Stimulated activated CD4-positive, alpha-beta T cell treated with anti-CD3 and anti-CD28 coated beads, Interleukin-1b, Interleukin-23, amount 100 ng/mL, for 1 hour (primary cell): ENCODE measurements at places on chromosomes 1 and 21.

- DNase-seq, result peak; percentile 43
These were observed 5.7 kb upstream of the TPRG1L start for GRCh38 chr1:3618881-3619671.

DNA sequence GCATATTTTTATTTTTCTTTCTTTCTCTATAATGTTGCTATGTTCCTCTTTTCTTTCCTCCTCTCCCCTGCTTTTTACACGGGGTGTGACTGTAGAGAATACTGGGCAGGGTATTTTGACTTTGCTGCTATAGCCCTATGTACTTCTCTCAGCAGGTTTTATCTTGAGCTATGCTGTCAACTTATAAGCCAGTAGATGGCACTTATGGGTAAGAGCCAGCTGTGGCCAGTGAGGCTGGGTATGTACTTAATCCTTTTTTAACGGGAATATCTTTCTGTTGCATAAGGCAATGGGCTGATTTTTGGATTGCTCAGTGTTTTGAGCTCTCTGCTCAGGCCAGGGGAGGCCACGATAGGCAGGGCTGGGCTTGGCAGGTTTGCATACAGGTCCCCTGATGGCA lies 99.0 kb downstream of the KCNK2 start:
- no peak for DNase-seq

DNA sequence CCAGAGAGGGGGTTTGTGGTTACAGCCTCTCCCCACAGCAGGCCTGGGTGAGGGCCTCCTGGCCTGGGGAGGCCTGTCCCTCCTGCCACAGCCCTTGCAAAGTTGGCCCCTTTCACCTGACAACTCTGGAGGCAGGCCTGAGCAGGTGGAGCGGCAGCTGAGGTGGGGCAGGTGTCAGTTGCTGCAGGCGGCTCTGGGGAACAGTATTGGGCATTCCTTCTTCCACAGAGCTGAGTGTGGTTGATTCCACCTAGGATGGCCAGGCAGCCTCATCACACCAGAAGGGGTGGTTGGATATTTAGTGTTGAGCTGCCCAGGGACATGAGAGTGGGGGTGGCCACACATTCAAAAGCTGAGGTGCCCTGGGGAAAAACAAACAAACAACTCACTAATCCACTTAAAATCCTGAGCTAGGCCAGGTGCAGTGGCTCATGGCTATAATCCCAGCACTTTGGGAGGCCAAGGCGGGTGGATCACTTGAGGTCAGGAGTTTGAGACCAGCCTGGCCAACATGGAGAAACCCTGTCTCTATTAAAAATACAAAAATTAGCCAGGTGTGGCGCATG lies 31.1 kb downstream of the PIGP start:
- no peak for DNase-seq

DNA sequence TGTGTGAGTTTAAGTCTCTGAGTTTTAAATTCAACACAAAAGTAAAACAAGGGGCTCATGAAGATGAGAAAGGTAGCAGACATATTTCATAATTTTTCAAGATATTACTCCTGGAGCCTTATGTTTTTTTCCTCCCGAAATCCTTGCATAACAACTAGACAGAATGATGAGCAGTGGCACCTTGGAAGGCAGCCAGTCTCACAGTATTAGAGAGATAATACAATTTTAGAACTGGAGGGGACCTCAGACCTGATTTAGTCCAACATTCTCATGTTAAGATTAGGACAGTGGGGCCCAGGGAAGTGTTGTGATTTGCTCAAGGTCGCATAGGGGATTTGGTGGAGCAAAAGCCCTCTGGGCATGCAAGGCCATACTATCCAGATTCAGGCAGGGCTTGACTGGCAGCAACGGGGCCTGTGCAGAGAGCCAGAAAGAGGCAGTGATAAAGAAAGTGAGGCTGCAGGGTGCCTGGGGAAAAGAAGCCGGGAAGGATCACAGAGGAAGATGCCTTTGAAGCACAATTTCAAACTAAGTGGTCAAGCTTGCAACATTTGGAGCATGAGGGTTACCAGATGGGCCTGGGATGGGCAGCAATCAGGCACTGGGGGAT lies 31.4 kb upstream of the BCL9 start:
- no peak for DNase-seq

GRCh38 chr1:62337706-62338631 lies 18.7 kb upstream of the KANK4 start:
- no peak for DNase-seq

DNA sequence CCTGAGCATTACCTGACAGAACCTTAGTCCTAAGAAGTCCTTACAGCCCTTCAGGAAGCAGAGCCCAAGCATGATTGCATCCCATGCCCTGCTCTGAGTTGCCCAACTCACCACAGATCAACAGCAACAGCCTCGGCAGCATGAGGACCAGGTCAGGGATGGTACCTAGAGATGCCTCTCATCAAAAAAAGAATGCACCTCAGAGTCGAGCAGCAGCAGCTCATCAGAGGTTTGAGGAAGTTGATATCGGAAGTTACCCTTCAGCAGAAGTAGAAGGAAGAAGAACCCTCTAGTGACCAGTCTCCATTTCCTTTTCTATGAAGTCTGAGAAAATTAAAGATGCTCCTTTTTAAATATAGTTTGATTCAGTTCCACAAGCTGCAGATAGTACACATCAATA lies at the start of gene FCRL1:
Gene FCRL1 (minus strand): TSS at position 225 of the 400 bp plus-strand sequence. CDS start 83 bp downstream, at position 142.
- DNase-seq, result no peak

GRCh38 chr1:54808443-54809207 lies 7.5 kb upstream of the TTC22 start:
- DNase-seq, result no peak

DNA sequence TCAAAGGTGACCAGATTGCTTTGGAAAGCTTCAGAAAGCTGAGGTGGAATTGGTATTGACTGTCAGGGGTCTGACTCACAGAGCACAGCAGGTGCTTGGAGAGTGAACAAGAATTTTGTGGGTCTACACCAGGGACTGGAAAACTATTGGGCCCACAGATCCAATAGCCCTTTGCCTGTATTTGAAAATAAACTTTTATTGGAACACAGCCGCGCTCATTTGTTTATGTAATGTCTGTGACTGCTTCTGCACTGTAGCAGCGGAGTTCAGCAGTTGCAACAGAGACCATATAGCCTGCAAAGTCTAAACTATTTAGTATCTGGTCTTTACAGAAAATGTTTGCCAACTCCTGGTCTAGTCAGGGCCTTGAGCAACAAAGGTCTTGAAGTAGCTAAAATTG lies 315.6 kb downstream of the NFIA start:
- DNase-seq, result no peak

DNA sequence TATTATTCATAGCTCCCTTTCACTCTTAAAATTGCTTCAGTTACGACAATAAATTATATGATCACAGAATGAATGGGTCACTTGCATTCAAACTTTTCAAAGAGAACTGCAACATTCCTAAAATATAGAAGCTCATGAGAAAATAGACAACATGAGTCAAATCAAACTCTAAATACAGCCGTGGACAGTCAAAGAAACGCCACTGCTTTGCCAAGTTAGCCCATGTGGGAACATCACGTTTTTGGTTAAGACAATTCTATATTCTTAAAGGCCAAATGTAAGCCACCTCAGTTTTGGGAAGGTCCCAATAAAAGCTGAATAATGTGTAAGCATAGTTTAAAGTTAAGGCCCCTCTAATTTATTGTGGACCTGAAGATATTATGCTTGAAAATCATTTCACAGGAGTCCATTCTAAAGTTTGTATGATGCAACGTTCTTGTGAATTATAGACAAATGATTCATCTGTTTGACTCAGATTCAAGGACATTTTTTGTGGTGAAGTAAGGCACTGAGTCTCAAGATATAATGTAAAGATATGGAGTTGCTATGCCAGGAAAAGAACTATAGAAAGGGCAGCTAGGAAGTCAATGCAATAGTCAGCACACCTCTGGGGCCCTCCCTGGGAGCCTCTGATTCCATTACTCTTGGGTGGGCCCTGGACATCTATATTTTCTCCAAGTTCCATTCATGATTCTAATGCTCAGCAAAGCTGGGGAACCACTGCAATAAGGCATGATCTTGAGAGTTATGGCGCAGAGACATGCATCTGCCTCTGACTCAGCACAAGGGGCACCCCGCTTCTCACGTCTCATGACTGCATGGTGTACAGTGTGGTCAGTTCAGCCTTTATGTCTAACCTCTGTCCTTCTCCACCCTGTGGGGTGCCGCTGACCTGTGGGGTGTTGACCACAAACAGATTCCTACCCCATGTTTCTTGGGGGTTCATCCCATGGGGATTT lies 33.9 kb downstream of the ETS2 start:
- no peak for DNase-seq

DNA sequence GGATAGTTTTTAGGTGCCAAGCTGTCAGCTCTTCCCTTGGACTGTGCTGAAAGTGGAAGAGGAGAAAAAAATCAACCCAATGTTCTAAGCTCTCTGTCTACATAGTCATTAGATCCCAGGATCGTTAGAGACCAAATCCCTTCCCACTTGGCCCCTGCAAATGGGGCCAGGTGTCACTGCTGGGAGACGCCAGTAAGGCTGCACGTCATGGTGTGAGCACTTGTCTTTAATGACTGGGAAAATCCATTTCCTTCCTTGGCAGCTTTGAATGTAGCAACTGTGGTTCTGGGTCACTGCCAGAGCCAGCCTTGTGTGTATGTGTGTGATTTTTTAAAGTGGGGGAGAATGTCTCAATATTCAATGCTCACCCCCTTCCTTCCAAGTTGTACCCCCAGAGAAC lies 59.9 kb downstream of the MAN1C1 start:
- no peak for DNase-seq
